Mucosa of descending colon (tissue), 3 donors: ENCODE measurements at places on chromosomes 16 and 17. TPM values are rescaled to one million over a fixed set of nuclear protein-coding genes. Genes with fewer than 3 reads are reported as not detected.
A peak's percentile ranks its signal among the peaks of the same experiment; 100 is the strongest.

DNAH2 gene
- 0.70 TPM for total RNA-seq

- DNase-seq: peak; percentile 91
Measured at GRCh38 chr17:40341808-40342503, 22.6 kb downstream of the GJD3 start.

KRTAP4-9 gene
- not detected for total RNA-seq

CALB2 gene
- total RNA-seq: 9.5 TPM
